ENCODE measurements at places on chromosomes 6 and 20.

DNA sequence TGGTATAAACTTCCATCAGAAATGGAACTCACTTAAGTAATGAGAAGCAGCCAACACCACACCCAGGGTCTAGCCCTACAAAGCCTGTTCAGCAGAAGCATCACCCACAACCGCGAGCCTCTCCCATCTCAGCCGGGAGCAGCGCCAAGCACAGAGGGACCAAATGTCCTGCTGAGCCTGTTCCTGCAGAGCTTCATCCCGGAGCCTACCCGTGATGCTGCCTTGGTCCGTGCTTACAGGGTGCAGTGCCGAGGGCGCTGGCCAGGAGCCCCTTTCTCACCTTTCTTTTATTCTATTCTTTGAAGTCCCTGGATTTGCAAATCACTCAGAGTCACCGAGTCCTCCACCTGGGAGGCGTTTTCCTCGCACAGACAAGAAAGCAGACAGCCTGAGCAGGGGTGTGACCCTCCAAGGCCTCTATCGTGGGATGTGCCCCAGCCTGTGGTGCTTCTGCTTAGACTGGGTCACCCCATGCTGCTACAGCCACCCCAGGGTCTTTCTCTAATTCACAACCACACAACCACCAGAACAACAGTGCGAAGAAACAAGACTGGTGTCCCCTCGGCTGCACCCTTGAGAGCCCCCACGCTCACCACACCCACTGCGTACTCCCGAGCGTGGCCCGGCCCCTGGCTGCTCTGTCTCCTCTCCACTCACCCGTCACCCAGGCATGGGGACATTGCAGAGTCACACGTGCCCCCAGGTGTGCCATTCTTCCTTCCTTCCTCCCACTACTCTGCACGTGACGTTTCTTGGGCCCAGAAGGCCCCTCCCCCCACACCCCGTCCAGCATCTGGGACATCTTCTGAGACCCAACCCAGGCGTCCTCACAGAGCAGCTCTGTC lies 92.2 kb upstream of the MPC1 start:
- DNase-seq = no peak

GRCh38 chr6:74690365-74690764 lies 515.5 kb downstream of the COL12A1 start:
- DNase-seq = no peak

DNA sequence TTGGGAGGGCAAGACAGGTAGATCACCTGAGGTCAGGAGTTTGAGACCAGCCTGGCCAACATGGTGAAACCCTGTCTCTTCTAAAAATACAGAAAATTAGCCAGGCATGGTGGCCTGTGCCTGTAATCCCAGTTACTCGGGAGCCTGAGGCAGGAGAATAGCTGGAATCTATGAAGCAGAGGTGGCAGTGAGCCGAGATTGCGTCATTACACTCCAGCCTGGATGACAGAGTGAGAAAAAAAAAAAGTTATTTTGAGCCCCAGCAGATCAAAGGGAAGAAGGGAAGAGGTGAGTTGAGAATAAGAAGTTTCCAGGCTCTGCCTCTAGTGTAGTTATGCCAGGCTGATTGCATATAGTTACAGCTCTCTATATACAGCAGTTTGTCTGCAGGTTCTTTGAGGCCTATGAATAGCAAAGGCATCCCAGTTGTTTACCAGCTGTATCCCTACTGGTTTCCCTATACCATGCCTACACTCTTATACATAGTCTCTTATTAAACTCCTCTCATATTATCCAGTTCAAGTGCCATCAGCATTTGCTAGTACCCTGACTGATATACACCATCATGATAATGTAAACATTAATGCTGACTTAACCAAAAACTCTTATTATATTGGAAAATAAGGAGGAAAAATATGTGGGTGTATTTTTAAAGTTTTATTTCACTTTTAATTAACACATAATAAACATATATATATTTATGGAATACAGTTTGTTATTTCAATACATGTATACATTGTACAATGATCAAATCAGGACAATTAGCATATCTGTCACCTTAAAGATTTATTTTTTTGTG lies 823.6 kb upstream of the ADGRB3 start:
- no peak for DNase-seq

DNA sequence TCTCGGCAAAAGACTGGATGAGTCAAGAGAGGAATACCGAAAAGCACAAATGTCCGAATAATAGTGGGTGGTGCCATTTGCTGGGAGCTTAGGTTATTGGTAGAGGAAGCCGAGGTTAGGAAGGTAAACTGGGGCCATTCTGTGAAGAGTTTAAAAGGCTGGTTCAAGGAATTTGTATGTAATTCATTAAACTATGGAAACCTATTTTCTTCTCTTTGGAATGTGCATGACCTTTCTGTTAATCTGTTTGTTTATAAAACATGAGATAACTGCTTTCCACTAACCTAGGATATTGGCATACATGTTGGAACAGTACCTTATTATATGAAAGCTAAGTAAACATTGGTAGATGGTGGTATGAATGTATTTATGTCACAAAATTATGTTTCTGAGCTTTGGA lies 71.8 kb downstream of the LCA5 start:
- DNase-seq = no peak

- DNase-seq = no peak
Observed at GRCh38 chr20:54454982-54455381, 20.4 kb upstream of the DOK5 start.

DNA sequence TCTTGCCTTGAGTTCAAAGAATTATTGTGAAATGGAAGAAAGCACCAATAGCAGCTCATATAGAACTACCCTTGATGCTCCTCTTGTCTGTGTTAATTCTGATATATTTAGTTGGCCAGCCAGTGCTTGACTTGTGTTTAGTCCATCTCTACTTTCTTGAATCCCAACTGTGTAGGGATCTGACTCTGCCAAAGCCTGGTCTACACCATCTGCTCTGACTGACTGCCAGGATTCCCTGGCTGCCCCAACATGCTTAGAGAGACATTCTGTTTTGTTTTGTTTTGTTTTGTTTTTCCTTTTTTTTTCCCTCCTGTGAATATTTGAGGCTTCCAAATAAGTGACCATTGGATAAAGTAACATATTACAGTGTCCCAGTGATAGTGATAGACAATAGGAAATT lies 953.7 kb upstream of the MANEA start:
- DNase-seq = no peak

GRCh38 chr20:56994006-56994405 lies 272.4 kb downstream of the BMP7 start:
- DNase-seq = no peak

GRCh38 chr6:116666869-116667268 lies 1.7 kb downstream of the ZUP1 start:
- DNase-seq = no peak

GRCh38 chr6:118223316-118223715 lies 316.3 kb downstream of the SLC35F1 start:
- DNase-seq = no peak

DNA sequence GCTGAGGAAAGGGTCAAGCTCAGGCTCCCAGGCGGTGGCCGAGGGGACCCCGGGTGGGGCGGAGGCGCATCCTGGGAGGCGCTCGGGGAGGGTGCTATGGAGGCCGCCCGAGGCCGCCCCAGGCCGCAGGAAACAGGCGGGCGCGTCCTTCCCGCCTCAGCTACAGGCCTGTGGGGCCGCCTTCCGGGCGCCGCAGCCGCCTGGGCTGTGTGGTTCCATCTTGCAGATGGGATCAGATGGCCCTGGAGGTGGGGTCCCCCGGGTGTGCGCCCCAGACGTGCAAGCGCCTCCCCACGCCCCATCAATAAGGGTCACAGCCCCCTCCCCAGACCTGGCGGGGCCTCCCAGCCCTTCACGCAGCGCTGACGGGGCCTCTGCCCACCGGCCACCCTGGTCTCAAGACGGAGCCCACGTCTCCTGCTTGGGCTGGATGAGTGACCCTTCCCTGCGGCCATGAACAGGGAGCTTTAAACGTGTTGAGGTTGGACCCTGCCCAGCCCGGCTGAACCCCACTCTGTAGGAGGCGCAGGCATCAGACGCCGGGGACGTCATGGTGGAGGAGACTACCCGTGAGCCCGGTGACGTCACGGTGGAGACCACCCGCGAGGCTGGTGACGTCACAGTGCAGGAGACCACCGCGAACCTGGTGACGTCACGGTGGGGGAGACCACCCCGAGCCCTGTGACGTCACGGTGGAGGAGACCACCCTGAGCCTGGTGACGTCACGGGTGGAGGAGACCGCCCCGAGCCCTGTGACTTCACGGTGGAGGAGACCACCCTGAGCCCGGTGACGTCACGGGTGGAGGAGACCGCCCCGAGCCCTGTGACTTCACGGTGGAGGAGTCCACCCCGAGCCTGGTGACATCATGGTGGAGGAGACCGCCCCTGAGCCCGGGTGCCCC lies 267.0 kb downstream of the DLL1 start:
- DNase-seq = no peak

DNA sequence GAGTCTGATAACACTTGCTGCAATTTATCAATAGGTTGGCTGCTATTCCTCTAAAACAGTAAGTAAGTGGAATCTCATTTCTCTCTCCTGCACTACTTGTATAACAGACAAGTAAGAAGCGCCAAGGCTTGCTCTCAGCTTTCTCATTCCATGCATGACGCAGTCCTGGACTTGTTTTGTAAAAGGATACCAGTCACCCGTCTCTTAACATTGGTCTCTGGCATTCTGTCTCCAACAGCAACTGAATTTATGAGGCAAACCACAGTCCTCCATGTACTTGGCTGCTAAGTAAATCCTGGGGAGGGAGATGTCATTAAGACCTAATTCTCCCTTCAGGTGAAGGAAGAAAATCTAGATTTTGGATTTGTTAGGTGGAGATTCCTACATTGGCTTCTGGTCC lies 115.4 kb downstream of the OPN5 start:
- DNase-seq = no peak

GRCh38 chr6:155638200-155638599 lies 182.6 kb upstream of the NOX3 start:
- DNase-seq = no peak

- no peak for DNase-seq
Observed at GRCh38 chr20:35008411-35009342, 53.0 kb downstream of the MYH7B start.

DNA sequence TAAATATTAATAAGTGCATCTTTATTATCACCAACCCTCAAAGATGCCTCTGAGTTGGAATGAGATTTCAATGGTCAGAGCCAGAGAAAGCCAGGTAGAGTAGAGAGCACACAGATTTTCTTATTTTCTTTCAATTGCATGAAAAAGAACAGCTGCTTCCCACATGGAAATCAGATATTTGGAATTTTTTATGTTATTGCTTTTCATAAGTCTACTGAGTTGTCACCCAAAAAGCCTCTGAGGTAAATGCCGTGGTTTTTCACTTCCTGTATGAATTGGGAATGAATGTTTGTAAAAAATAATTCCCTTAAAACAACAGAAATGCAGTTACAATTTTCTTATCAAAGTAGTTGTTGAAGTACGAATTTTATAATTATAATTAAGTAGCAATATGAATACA lies 563.1 kb downstream of the RFPL4B start:
- no peak for DNase-seq
